Sigmoid colon (tissue), 7 donors: ENCODE measurements at places on chromosomes 1 and 21. TPM values are rescaled to one million over a fixed set of nuclear protein-coding genes. Genes with fewer than 3 reads are reported as not detected.

DNA sequence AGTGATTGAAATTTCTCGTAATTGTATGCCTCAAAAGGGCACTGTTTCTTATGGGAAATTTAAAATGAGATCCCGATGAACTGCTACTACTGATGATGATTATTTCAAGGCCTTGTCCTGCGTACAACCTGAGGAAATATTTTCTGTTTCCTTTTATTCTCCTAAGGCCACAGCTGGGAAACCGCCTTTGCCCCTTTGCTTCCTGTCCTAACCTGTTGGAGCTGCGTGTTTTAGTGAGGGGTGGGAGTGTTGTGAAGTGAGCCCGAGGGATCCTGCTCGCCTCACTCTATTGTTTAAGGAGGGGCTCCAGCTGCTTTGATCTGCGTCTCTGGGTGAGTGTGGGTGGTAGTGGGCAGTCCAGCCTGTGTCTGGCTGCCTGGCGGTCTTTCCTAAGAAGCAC is 14.4 kb downstream of the LAMC2 start:
- H3K27me3 ChIP-seq = no peaks in the 10 kb centered on the region
- H3K4me3 ChIP-seq = no peak overlapping the region
- DNase-seq = no peak
- H3K36me3 ChIP-seq = no peaks in the 10 kb centered on the region

- H3K27ac ChIP-seq = no peak overlapping the region
- H3K36me3 ChIP-seq = no peaks in the 10 kb centered on the region
- DNase-seq = no peak
Observed at GRCh38 chr1:71464016-71464415, 383.2 kb upstream of the ZRANB2 start.

DNA sequence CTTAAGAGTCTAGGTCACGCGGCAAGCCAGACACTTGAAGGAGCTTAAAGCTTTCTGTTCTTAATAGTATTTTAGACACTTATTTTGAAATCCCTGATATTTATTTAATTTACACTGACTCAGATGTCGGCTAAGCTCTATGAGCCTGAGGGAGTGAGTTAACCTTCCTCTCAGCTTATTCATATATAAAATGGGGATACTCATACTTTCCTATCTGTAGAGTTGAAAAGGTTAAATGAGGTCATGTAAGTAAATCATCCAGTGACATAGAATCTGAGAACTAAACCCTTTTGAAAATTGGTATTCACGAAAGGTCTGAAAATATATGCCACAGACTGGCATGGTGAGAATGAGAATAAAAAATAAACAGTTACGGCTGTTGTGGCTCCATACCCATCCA is 1.4 kb upstream of the GPR161 start:
- H3K36me3 ChIP-seq = no peaks in the 10 kb centered on the region
- peaks cover 35% of the 10 kb centered on the region for H3K4me1 ChIP-seq
- H3K27me3 ChIP-seq = no peaks in the 10 kb centered on the region
- DNase-seq = no peak

DNA sequence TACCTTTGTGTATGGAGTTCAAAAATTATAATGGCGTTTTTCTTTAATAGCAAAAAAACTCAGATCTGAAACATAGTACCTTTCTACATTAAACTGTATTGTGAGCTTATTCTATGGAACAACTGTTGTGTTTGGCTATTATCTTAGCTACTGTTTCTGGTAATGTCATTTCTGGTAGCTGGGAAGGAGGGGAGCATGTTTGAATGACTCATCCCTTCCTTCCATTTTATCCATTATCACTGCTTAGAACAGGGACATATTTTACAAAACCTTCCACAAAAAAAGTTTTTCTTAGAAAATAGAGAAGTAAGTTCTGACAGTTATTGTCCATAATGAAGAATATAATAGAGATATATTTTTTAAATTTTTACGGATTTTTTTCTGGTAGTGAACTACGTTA is 128.3 kb downstream of the NRDC start:
- no peak for DNase-seq
- no peak overlapping the region for H3K4me3 ChIP-seq
- H3K4me1 ChIP-seq = no peaks in the 10 kb centered on the region
- no peak overlapping the region for H3K27ac ChIP-seq

FAM167B gene
- total RNA-seq = 0.71 TPM
